Activated T-cell treated with anti-CD3 and anti-CD28 coated beads, Interleukin-2, amount 50 U/mL, for 48 hours (primary cell): ENCODE measurements at places on chromosomes 11 and 22.
A peak's percentile ranks its signal among the peaks of the same experiment; 100 is the strongest.

DNA sequence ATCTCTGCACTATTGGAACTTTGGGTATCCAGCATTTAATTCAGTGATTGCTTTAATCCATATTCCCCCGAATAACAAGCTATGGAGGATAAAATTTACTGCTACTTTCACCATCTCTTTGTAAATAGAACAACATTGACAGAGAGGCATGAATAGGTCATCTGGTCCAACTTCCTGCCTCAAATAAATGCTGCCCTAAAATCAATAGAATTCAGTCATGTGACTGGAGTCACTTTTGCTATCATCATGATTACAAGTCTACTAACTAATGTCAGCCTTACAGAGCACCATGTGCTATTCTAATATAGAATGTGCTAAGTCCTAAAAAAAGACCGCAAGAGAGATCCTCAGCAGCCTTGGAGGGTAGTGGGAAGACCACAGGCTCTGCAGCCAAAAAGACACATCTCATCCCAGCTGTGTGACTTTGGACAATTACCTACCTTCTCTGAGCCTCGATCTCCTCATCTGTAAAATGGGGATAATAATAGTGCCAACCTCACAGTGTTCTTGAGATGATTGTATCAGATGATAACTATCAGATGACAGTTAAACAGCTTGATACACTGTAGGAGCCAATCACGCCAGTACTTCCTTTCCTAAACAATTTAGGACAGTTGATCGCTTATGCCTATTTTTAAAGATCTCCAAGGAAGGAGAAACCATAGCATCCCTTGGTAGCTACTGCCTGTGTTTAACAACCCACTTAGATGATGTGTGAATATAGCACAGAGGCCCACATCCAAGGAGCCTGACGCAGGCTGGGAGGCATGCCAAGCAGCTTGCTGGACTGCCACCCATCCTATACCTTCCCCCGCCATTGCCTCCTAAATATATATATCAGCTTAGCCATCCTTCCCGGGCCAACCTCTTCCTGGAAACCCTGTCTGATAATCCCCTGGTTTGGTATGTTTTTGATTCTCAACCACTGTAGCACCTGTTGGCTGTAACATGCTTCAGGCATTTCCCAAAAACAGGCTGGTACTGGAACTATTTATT, 77.3 kb upstream of the PHF21A start:
- DNase-seq: no peak

GRCh38 chr11:111095327-111095726, 150.2 kb upstream of the POU2AF2 start:
- no peak for DNase-seq

- no peak for DNase-seq
These were observed 37.5 kb downstream of the BIRC2 start for GRCh38 chr11:102384419-102385079.

DNA sequence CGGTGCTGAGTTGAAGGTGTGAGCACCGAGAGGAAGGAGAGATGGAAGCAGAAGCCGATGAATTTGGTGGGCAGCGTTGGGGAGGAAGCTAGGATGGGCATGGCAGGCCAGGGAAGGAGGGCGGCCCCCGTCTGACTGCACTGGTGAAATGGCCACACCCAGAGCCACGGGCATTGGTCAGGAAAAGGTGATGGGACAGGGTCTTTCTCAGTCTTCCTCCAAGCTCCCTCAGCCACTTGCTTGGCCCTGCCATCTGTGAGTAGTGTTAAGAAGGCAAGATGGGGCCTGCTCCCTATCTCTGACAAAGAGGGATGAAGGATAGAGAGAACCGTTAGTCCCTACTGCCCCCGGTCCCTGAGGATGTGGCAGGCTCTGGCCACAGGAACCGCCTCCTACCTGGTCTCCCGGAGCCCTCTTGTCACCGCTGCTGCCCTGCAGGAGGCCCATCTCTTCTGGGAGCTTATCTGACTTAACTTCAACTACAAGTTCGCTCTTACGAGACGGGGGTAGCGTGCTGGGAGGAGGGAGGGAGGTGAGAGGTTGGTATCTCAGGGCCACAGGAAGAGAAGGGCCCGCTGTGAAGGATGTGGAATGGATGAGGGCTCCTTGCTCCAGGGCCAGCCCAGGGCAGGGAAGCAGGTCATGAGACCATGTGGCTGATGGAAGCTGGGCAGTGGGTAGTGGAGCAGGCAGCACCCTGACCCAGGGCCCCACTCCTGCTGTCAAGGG, 6.8 kb downstream of the MCAM start:
- no peak for DNase-seq

GRCh38 chr11:102393272-102393730, 46.3 kb downstream of the BIRC2 start:
- no peak for DNase-seq

- no peak for DNase-seq
These were observed 461.5 kb downstream of the OPCML start for GRCh38 chr11:133070791-133071190.

DNA sequence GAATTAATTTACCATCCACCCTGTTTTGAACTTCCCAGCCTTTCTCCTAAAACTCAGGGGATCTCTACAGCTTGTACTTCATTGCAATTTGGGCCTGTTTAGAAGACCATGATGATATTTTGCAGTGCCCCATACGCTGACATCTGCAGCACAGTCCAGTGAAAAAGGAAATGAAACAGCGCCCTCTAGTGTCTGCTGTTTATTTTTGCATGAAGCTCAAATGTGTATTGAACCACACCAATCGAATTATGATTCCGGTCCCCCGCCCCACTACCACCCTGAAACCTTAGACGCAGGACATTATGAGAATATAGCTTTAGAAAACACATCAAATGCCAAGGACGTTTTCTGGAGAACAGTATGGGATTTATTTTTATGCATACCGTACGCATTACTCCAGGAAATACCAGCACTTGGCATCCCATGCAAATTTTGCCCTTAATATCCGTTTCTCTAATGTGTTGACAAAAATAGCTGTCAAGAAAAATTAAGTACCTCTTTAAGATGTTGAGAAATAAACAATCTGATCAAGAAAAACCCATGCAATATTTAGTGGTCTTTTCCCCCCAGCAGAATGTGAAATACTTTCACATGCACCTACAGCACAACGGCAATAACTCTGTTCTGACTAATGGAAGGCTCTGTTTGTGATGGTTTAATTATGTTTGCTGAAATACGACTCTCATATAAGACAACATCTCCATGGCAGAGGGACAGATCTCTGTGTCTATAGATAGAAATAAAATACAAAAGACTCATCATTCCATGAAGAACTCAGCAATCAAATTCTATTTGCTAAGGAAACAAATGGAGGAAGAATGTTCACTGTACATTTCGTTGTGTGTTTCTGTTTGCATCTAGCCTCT, 93.9 kb downstream of the TECTA start:
- DNase-seq: peak; percentile 51

DNA sequence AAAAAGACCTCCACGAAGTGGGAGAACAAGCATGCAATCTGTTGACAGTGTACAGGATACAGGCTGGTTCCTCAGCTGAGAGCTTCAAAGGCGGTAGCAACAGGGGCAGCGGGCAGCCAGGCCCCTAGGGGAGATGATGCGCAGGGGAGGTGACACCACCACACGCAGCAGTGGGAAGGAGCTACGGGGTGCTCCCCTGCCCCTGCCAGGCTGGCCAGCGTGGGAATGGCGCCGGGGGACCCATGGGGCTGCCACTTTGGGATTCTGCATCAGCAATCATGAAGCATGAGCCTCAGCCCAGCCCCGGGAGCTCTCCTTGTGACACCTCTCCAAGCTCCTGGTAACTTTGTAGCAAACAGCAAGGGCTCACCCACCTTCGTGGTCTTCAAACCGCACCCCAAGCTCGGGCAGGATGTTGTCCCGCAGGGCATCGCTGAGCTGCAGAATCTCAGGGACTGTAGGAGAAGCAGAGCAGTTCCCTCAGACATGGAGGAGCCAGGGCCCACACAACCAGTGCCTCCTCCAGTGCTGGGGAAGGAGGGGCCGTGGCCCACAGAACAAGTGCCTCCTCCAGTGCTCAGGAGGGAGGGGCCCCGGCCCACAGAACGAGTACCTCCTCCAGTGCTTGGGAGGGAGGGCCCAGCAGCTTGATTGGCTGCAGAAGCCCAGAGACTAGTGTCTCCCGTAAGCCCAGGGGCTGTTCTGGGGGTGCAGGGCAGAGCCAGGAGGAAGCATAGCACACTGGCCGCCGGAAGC, 14.6 kb upstream of the NAP1L4 start:
- DNase-seq: no peak

GRCh38 chr11:110772863-110773262, 60.6 kb upstream of the ARHGAP20 start:
- no peak for DNase-seq

- no peak for DNase-seq
These were observed 5.9 kb upstream of the CNTF start for GRCh38 chr11:58616594-58616993.

DNA sequence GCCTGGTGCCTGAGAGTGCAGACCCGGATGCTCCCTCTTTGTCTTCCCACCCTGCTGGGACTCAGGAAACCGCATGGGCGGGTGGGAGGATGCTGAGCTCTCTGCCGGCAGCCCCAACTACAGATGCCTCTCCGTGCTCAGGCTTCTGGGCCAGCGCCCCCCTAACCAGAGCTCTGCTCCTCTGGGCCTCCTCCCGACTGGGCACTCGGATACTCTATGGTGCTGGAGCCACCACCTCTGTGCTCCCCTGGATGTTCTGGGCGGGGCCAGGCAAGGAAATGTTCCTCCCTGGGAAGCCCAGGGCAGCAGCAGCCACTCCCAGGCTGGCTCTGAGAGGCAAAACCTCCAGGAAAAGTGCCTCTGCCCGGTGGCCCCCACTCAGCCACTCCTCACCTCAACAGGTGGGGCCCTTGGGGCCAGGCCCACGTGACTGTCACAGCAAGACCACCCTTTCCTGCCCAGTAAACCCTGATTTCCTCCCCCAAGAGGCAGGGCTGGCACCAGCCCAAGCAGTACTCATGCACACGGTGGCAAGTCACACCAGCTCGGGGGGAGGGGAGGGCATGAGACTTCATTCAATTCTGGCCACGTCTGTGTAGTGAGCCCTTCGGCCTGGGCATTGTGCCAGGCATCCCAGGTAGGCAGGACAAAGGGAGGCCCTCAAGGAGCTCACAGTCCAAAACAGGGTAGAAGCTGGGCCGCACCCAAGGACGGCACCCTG, 54.7 kb upstream of the TCF20 start:
- no peak for DNase-seq

DNA sequence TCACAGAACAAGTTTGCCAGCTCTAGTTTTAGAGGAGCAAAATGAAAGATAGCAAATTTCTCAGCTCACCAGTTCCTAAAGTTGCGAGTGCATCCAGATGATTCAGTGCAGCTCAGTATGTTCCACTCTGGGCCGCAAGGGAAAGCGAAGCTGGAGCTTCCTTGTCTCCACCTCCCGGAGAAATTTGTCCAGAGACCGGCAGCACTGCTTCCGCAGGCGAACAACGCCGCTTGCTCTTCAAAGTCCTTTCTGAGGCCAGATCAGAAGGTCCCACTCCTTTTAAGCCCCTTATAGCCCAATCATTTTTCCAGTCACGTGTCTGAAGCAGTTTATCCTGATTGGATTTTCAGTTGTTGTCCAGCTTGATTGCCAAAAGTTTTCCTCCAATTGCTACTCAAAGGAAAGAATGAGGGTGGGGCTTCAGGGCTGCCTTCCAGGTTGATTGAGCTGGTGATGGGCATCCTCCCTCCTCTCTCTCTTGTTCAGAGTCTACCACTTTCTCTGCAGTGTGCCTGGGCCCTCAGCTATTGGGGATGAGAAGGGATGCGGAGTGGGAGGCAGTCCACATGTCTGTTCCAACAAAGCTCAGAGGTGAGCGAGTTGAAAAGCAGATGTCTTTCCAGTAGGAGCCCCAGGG, at the start of gene ZNF280A:
Gene ZNF280A, minus strand, starts transcription at position 251 of the 637 bp plus-strand sequence. CDS start 4,640 bp downstream, outside the sequence.
- no peak for DNase-seq

DNA sequence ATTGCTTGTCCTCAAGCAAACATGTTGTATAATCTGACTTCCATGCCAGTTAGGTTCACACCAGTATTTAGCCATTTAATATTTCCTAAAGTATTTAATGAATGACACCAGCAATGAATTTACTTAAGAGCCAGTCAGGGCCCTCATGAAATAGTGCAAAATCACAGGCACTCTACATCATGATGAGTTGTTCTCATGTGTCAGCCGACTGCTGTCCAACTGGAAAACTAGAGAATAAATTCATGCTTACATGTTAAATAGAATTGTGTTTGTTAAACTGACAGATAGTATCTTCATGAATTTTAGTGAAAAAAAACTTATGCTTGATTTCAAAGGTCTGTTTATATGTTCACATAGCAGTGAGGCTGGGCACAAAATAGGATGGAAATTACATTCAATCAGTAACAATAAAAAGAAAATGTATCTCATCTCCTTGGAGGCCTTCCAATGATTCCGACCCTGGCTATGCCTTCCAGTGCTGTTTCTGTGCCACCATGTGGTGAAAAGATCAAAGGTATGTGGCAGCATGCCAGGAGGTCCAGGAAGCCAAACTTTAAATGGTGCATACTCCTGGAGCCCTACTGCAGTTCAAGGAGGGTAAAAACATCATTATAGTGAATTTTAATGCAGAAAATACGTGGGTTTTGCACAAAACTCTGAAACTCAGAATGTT, 45.2 kb downstream of the CTSC start:
- no peak for DNase-seq

DNA sequence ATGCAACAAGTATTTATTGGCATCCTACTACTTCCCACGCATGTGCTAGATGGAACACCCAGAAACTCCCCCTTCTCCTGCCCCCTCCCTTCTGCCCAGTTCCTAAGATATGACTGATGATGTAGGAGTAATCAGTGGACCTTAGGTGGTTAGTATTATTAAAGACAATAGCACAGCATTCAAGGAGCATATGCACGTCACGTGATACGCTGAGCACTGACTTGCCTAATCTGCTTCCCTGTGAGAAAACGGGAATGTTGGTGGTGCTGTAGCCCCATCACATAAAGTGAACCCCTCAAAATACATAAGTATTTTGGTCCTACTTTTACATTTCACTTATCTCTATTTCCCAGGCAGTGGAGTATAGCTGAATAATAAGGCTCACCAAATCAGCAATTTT, 12.4 kb downstream of the DRD2 start:
- no peak for DNase-seq

DNA sequence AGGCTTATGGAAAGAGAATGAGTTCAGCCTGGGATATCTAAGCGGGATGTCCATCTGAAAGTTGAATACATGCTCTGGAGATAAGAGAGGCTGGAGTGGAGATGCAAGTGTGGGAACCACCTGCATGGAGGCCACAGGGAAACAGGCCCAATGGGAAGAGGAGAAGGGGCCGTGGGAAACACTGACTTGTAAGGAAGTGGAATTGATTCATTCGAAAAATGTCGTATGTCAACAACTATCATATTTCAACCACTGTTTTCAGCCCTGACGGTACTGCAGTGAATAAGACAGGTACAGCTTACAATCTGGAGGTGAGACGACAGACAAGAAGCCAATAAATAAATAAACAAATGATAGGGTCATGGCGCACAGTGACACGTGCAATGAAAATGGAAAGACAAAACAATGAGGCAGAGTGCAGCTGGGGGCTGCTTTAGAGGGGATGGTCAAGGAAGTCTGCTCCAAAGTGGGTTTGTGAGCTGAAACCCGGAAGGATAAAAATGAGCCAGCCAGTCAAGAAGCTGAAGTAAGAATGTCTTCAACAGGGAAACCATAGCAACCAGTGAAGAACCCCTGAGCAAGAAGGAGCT, 35.9 kb downstream of the EFCAB6 start:
- no peak for DNase-seq

GRCh38 chr11:9516113-9516512, 55.3 kb downstream of the ZNF143 start:
- no peak for DNase-seq

GRCh38 chr11:16891165-16891564, 123.0 kb downstream of the PLEKHA7 start:
- DNase-seq: no peak

GRCh38 chr11:119782006-119782738, 53.2 kb upstream of the NECTIN1 start:
- DNase-seq: no peak

- no peak for DNase-seq
These were observed 90.4 kb downstream of the TTC28 start for GRCh38 chr22:28589102-28589750.
